Fibroblast of the aortic adventitia (primary cell): ENCODE measurements at places on chromosomes 12 and 14.

DNA sequence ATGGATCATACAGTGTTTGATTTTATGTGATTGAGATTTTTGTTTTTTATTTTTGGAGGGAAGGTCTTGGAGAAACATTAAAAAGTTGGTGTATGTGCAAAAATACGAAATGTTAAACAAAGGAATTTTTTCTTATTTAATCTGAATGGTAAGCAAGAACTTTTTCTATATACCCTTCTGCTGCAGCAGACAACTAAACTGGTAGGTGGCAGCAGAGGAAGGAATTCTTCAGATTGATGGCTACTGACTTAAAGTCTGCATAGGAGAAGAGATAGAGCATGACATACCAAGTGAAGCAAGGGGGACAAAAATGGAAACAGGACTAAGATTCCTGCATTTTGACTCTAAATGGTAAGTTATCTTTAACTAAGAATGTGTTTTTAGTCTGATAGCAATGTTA, 42.0 kb upstream of the A2ML1 start:
- peak; percentile 49 for DNase-seq

DNA sequence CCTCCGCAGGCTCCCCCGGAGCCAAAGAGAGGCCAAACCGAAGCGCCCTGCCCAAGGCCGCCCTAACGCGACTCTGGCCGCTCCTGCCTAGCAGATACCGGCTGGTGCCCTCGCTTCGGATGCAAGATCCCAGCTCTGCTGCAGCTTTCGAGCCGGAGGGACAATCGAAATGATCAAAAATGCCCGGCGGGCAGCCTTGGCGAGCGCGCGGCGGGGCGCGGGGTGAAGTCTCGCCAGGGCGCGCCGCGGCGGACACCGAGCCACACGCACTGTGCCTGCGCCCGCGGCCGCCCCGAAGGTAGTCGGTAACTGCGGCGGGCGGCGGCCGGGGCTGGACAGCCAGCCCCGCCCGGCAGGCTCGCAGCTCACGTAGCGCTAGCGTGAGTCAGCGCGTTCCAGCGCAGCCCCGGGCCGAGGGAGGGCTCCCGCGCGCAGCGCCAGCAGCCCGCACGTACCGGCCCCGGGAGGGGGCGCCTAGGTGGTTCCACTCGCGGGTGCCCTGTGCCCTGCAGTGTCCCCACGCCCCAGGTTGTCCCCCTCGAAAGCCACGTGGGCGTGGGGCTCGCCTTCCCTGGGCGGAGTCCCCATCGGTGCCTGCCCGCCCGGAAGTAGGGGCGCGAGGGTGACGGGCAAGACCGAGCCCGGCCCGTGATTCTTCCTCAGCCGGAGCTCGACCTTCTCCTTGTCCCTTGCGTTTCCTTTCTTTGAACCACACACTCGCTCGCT, 109.2 kb upstream of the EGLN3 start:
- peak; percentile 57 for DNase-seq

GRCh38 chr12:11702959-11703358, 53.5 kb downstream of the ETV6 start:
- DNase-seq, result no peak

DNA sequence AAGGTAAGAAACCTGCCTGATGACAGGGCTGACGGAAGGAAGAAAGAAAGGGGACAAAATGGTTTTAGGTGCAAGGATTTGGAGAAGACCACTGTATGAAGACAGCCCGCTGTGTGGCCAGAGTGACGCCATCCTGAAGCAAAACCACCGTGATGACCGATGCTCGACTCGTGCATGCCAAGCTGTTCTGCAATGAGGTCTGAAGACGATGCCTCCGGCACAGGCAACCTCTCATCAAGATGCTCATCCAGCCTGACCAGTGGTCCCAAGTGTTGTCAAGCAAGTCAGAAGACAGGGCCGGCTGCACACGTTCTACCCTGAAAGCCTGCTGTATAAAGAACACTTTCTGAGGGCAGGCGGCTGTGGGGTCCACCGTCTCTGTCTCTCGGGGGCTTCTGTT, 34.8 kb downstream of the STX2 start:
- no peak for DNase-seq

GRCh38 chr14:22668417-22668816, 24.3 kb upstream of the OR6J1 start:
- DNase-seq, result peak; percentile 88

- DNase-seq, result no peak
Measured at GRCh38 chr12:3592856-3593625, 102.0 kb downstream of the PRMT8 start.

DNA sequence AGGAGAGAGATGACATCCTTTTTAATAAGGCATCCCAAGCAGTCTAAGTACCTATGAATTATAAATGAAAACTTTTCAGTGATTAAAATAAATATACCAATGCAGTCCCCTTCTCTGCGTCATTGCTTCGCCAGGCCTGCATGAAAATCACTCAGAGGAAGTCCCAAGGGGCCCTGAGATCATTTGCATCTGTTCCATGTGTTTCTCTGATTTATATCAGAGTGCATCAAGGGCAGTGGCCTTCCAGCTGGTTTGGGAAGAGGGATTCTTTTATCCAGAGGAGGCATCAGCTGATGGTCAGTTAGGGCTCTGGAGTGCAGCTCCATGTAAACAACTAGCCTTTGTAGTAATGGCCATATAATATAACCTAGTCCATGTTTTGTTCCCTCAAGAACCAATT, 210.1 kb downstream of the RGS6 start:
- DNase-seq, result no peak

DNA sequence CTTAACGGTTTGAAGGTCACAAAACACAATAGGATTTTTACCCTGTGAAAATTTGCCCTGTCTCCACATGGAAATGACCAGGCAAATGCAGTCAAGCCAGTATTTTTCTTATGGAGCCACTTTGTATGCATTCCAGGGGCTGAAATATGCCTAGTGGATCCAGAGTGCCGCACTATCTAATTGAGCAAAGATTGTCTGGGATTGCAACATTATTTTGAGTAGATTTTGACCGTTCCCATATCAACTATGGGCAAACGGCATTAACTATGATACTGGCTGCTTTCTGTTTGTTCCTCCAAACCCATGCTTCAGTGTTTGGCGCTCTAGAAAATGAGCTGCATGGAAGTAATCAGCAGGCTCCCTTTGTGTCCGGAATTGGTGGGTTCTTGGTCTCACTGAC, 223.0 kb downstream of the BTG1 start:
- DNase-seq, result peak; percentile 10

DNA sequence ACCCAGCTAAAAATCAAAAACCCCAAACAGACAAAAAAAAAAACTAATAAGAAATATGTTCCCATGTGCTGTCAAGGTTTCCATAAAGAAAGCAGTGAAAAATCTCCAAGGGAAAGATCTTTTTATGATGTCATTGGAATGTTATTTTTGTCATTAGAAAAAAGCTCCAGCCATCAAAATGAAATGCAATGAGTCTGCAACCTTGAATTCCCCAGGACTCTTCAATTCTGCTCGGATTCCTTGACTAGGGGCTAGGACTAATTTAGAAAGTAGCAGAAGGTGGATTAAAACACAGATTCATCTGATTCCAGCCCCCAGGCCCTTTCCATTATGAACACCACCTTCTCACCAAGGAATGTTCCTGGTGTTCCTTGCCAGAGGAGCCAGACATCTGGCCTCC, 6.0 kb upstream of the PCNX1 start:
- DNase-seq, result peak; percentile 64

DNA sequence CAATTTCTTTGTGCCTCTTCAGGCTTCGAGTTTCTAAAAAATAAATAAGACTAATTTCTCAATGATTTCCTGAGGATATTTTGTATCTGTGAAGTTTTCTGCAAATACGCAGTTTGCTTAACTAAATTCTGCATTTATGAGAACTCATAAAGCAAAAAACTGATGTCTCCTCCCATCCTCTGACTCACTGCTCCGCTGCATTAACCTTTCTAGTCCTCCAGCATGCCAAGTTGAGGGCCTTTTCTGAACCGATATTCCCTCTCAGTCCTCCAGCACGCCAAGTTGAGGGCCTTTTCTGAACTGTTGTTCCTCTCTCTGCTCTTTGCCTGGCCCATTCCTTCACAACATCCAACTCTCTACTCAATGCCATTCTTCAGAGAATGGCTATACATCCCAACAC, 3.2 kb downstream of the IPO8 start:
- DNase-seq, result peak; percentile 49

DNA sequence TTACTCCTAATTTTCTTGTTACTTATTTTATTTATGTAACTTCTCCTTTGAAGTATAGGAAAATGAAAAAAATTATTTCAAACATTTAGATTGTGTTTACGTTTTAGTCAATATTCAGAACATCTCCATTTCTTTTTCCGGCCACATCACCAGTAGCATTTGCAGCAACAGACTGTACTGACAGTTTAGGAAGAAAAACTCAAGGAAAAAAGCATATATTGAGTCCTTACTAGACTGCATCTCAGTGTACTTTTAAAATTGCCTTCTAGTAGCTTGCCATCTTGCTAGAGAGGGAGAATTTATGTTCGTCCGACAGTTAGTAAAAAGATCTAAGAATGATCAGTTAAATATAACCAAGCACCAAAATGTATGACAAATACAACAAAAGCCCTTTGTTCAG, 625.0 kb upstream of the MIS18BP1 start:
- DNase-seq, result no peak

GRCh38 chr12:118315821-118316220, 56.9 kb downstream of the TAOK3 start:
- peak; percentile 35 for DNase-seq

- no peak for DNase-seq
Measured at GRCh38 chr14:103931422-103931821, 3.2 kb downstream of the TDRD9 start.

- peak; percentile 76 for DNase-seq
Measured at GRCh38 chr14:33796356-33796755, 154.5 kb downstream of the EGLN3 start.

DNA sequence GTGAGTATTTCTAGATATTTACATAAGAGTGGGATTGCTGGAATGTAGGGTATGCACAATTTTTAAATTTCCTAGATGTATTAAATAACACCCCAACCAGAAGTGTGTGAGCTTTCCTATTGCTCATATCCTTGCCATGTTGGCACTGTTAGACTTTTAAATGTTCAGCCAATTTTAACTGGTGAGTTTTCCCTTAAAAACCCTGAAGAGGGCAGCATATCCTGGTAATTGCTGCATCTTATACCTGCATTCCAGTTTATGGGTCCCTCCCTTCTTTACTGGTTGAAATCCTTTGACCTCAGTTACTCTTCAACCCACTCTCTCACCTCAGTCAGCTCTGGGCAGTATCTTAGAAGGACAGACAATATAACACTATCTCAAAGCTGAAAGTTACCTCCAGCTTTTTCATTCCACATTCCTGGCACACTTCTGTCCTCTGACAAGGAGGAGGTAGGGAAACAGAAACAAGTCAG, 270.6 kb downstream of the PAWR start:
- peak; percentile 97 for DNase-seq

GRCh38 chr14:89927186-89927865, 27.2 kb downstream of the EFCAB11 start:
- no peak for DNase-seq

DNA sequence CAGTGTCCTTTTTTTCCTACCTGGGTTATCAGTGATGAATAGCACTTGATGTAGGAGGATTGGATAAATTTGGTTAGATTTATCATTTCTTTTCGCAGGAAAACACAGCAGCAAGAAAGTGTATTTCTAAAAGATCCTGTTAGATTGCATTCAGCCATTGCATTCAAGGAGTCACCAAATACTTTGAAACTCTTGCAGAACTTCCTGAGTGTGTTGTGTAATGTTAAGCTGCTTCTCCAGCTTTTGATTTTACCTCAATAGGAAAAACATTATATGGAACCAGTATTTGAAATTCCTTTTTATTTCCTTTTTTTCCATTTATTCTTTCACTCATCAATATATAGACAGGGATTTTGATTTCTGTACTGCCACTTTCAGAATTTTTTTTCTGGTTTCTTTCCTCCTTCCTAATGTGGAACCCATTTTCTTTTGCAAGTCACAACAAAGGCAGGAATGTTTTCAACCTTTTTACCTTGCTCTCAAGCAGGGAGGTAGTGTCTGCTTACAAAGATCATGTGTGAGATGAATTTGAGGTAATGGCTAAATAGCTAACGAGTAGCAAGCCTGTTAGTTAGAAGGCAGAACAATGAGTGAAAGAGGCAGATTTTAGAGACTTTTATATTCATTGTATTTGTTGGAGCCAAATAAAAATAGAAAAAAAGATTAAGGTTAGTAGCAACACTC, 56.2 kb downstream of the PPHLN1 start:
- peak; percentile 54 for DNase-seq

DNA sequence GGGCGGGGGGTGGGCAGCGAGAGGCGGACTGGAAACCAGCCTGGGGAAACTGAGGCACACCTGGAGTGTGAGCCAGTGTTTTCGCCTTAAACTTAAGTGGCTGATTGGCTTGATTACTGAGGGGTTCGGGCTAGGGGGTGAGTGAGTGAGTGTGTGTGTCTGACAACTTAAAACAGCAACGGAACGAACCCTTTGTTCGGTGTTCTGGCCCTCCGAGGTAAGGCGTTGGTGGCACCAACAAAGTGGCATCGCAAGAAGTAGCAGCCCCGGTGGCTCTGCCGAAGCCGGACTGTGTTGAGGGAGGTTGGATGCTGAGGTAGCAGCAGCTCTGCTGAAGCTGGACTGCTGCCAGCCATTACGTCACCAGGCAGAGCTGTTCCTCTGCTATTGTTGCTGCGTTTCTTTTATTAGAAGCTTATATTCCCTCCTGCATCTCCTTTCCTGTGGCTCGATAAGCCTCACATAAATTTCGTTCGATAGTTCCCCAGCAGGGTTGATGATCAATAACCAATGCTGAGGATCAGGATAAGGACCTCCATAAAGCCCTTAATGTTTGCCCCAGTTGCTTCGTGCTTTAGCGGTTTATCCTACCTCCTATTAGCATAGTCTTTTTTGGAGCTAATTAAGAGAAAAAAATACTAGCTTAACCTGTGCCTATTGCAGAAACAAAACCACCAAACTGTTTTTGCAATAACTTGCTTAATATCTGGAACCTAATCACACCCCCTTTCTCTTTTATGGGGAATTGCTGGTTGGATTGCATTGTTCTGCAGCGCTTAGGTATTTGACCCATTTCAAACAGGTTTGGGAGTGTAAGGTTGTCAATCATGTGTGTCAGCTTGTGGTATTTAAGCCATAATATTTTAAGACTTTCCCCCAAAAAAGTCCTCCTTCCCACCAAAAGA, 1.3 kb downstream of the GPR137C start:
- peak; percentile 92 for DNase-seq

- no peak for DNase-seq
Measured at GRCh38 chr12:114665411-114666260, 18.3 kb downstream of the TBX3 start.

- peak; percentile 87 for DNase-seq
Measured at GRCh38 chr12:104219908-104220404, 4.4 kb downstream of the TXNRD1 start.

- DNase-seq, result no peak
Measured at GRCh38 chr12:4545195-4545594, 6.5 kb downstream of the RAD51AP1 start.

- no peak for DNase-seq
Measured at GRCh38 chr14:63766611-63767010, 38.7 kb upstream of the SGPP1 start.

GRCh38 chr14:77529963-77530362, 31.3 kb upstream of the ISM2 start:
- no peak for DNase-seq

GRCh38 chr12:1843641-1844005, 23.3 kb downstream of the LRTM2 start:
- no peak for DNase-seq
